ENCODE measurements at places on chromosomes 11 and 22. TPM values are rescaled to one million over a fixed set of nuclear protein-coding genes. Genes with fewer than 3 reads are reported as not detected.

Gene TMEM191B
- total RNA-seq = not detected

Gene CD3G
- not detected for total RNA-seq

Gene MOV10L1
- total RNA-seq = not detected

- no peak overlapping the region for H3K27ac ChIP-seq
- no peak overlapping the region for H3K4me3 ChIP-seq
- H3K4me1 ChIP-seq = no peaks in the 10 kb centered on the region
- peaks cover 12% of the 10 kb centered on the region for H3K27me3 ChIP-seq
- H3K36me3 ChIP-seq = no peaks in the 10 kb centered on the region
These were observed 59.3 kb downstream of the BDNF start for GRCh38 chr11:27640954-27641353.

- peaks cover 8% of the 10 kb centered on the region for H3K4me1 ChIP-seq
- DNase-seq = no peak
- H3K4me3 ChIP-seq = no peak overlapping the region
- no peaks in the 10 kb centered on the region for H3K27me3 ChIP-seq
These were observed 11.9 kb downstream of the XRRA1 start for GRCh38 chr11:74936976-74937375.

- H3K27me3 ChIP-seq = no peaks in the 10 kb centered on the region
- no peaks in the 10 kb centered on the region for H3K4me1 ChIP-seq
- no peaks in the 10 kb centered on the region for H3K36me3 ChIP-seq
- no peak for DNase-seq
- no peak overlapping the region for H3K4me3 ChIP-seq
- no peak overlapping the region for H3K27ac ChIP-seq
These were observed 6.7 kb downstream of the OR8D1 start for GRCh38 chr11:124307093-124307492.

Gene TMEM223
- 13.3 TPM for total RNA-seq

- no peak overlapping the region for H3K4me3 ChIP-seq
- DNase-seq = no peak
- no peaks in the 10 kb centered on the region for H3K36me3 ChIP-seq
- H3K4me1 ChIP-seq = 0 out of 2 replicates have a peak, but pooled peaks cover 2% of the 10 kb centered on the region
These were observed 4.7 kb upstream of the DGAT2 start for GRCh38 chr11:75763846-75764245.

DNA sequence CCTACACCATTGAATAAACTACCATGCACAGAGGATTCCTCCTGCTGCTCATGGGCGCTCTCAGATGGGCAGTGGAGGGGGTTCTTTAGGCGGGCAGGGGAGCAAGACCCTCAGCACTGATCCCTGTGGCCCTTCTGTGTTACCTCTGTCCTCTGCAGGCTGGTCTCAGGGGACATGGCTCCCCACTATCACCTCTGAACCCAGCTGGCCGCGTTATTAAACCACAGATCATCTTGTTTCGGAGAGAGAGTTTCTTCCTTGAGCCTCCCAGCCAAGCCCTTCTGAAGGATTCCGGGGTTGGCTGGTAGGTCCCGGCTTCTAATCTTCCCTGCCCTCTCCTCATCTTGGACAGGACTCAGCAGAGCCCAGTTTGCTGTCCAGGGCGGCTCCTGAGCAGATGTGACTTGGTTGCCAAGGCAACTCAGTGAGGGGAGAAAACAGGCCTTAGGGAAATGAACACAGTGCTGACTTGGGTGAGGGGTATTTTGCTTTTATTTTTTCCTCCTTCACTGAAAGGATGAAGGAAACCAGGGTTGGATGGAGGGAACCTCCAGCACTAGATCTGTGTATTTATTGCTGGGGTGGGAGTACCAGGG lies 13.3 kb downstream of the APOL3 start:
- no peak overlapping the region for H3K27ac ChIP-seq
- H3K36me3 ChIP-seq = no peaks in the 10 kb centered on the region
- H3K4me1 ChIP-seq = no peaks in the 10 kb centered on the region
- H3K27me3 ChIP-seq = peaks cover 3% of the 10 kb centered on the region

Gene BTBD18
- not detected for total RNA-seq

Gene THY1
- total RNA-seq = 2.5 TPM

GRCh38 chr11:84671325-84671999 lies 955.7 kb downstream of the DLG2 start:
- H3K4me1 ChIP-seq = no peaks in the 10 kb centered on the region
- H3K4me3 ChIP-seq = no peak overlapping the region
- H3K36me3 ChIP-seq = no peaks in the 10 kb centered on the region
- H3K27ac ChIP-seq = no peak overlapping the region
- H3K27me3 ChIP-seq = no peaks in the 10 kb centered on the region

DNA sequence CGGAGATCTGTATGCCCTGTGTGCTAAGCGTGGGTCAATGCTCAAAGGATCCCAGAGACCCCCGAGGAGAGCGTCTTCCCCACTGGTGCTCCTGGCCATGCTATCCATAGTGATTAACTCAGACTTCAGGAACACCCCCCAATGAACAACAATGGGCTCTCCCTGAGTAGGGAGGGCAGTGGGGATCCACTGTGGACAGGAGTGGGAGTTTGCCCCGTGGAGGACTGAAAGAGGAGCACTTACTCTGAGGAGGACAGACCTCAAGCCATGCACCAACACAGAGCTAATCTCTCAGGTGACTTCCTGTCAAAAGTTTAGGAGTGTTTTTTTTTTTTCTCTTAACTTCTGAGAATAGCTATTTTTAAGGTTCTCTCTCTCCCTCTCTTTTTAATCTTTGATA lies 24.4 kb downstream of the SLC1A2 start:
- H3K27me3 ChIP-seq = no peaks in the 10 kb centered on the region
- no peaks in the 10 kb centered on the region for H3K36me3 ChIP-seq
- DNase-seq = no peak
- H3K4me1 ChIP-seq = no peaks in the 10 kb centered on the region
- H3K4me3 ChIP-seq = no peak overlapping the region

Gene POTEH
- not detected for total RNA-seq

Gene HDAC10
- 21.4 TPM for total RNA-seq

GRCh38 chr11:79668575-79668974 lies 227.7 kb upstream of the TENM4 start:
- H3K36me3 ChIP-seq = no peaks in the 10 kb centered on the region
- no peaks in the 10 kb centered on the region for H3K27me3 ChIP-seq
- H3K4me3 ChIP-seq = no peak overlapping the region
- H3K27ac ChIP-seq = no peak overlapping the region
- no peaks in the 10 kb centered on the region for H3K4me1 ChIP-seq

DNA sequence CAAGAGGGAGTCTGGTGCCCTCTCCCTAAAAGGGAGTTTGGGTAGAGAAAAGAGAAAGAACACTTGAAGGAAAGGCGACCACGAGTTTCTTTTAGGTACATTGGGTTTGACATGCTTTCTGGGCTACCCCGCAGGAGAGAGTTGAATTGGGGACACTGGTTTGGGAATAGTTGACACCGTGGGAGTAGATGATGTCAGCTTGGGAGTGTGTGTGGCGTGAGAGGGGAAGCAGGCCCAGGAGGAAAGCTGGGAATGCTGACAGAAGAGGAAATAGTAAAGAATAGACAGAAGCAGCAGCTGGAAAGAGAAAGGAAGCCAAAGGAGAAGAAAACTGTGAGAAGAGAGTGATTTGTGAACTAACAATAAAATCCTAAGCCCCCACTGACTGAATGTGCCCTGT lies 442.9 kb downstream of the DYNC2H1 start:
- DNase-seq = no peak
- no peaks in the 10 kb centered on the region for H3K4me1 ChIP-seq
- H3K4me3 ChIP-seq = no peak overlapping the region
- H3K27me3 ChIP-seq = no peaks in the 10 kb centered on the region
- no peaks in the 10 kb centered on the region for H3K36me3 ChIP-seq
- no peak overlapping the region for H3K27ac ChIP-seq

Gene LUZP2
- 28.3 TPM for total RNA-seq

GRCh38 chr22:41582694-41583093 lies 6.9 kb downstream of the PMM1 start:
- no peaks in the 10 kb centered on the region for H3K27me3 ChIP-seq
- no peak for DNase-seq
- no peak overlapping the region for H3K27ac ChIP-seq
- H3K36me3 ChIP-seq = no peaks in the 10 kb centered on the region

Gene NAALAD2
- not detected for total RNA-seq

GRCh38 chr11:117837791-117838190 lies 13.2 kb upstream of the FXYD2 start:
- no peak overlapping the region for H3K4me3 ChIP-seq
- H3K27me3 ChIP-seq = no peaks in the 10 kb centered on the region
- peaks cover 6% of the 10 kb centered on the region for H3K4me1 ChIP-seq
- no peaks in the 10 kb centered on the region for H3K36me3 ChIP-seq
- no peak for DNase-seq
- H3K27ac ChIP-seq = no peak overlapping the region

Gene HYOU1
- total RNA-seq = 68.1 TPM

Gene GVQW3
- 5.9 TPM for total RNA-seq

DNA sequence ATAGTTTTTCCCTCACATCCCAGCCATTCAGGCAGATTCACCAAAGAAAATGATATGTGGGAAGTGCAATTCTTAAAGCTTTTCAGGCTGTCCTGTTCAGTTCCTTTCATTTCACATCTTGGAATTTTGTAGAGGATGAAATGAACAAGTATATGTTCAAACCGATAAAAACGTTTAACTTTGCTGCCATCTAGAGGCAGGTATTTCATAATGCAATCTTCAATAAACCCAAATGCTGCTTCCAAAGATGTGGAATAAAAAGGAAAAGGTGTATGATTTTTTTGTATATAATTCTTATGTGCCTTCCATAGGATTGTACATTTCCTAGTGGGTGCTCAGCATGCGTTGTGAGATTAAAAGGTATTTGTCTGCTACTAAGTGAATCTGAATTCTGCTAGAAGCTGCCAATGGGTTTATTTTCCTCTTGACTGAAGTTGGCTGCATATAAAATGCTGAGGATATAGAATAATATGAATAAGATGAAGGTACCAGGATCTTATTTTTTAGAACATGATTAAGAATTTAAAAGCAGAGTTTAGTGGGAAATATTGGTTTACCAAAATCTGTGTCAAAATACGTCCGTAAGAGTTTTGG lies 199.3 kb downstream of the PGR start:
- H3K27ac ChIP-seq = no peak overlapping the region
- no peak for DNase-seq
- no peak overlapping the region for H3K4me3 ChIP-seq
- peaks cover 28% of the 10 kb centered on the region for H3K4me1 ChIP-seq
- H3K27me3 ChIP-seq = no peaks in the 10 kb centered on the region

DNA sequence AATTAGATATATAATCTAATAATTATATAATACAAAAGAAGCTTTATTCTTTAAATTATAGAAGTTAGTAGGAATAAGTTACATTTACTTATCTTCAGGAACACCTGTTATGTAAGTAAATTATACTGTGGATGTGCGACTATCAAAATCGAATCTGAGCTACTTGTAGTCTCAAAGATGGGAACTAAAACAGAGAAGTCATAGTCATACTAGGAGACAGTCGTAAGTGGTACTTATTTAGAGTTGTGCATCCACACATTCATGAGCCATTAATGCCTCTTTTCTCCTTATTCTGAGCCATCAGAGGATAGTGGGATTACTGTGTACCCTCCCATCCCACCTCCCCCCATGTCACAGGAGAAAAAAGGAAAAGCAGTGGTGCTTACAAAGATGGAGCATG lies 114.4 kb downstream of the CADM1 start:
- no peak for DNase-seq
- H3K36me3 ChIP-seq = no peaks in the 10 kb centered on the region
- H3K27ac ChIP-seq = no peak overlapping the region
- H3K4me1 ChIP-seq = no peaks in the 10 kb centered on the region
- H3K4me3 ChIP-seq = no peak overlapping the region

- H3K27me3 ChIP-seq = no peaks in the 10 kb centered on the region
- H3K27ac ChIP-seq = no peak overlapping the region
- H3K4me3 ChIP-seq = no peak overlapping the region
- no peak for DNase-seq
- peaks cover 3% of the 10 kb centered on the region for H3K36me3 ChIP-seq
- H3K4me1 ChIP-seq = peaks cover 14% of the 10 kb centered on the region
These were observed 111.7 kb downstream of the TEAD1 start for GRCh38 chr11:12785901-12786300.

DNA sequence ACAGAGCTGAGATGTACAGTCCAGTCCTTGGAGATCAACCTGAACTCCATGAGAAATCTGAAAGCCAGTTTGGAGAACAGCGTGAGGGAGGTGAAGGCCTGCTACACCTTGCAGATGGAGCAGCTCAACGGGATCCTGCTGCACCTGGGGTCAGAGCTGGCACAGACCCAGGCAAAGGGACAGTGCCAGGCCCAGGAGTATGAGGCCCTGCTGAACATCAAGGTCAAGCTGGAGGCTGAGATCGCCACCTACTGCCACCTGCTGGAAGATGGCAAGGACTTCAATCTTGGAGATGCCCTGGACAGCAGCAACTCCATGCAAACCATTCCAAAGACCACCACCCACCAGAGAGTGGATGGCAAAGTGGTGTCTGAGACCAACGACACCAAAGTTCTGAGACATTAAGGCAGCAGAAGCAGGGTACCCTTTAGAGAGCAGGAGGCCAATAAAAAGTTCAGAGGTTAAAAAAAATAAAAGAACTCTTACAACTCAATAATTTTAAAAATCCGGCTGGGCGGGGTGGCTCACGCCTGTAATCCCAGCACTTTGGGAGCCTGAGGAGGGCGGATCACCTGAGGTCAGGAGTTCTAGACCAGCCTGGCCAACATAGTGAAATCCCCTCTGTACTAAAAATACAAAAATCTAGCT lies 69.9 kb upstream of the RTL6 start:
- peak; percentile 53 for DNase-seq
- no peak overlapping the region for H3K27ac ChIP-seq
- no peaks in the 10 kb centered on the region for H3K27me3 ChIP-seq
- no peak overlapping the region for H3K4me3 ChIP-seq
- no peaks in the 10 kb centered on the region for H3K36me3 ChIP-seq

GRCh38 chr22:27349456-27349855 lies 452.1 kb downstream of the MN1 start:
- no peak for DNase-seq
- H3K4me3 ChIP-seq = no peak overlapping the region
- H3K27me3 ChIP-seq = no peaks in the 10 kb centered on the region
- H3K27ac ChIP-seq = no peak overlapping the region

DNA sequence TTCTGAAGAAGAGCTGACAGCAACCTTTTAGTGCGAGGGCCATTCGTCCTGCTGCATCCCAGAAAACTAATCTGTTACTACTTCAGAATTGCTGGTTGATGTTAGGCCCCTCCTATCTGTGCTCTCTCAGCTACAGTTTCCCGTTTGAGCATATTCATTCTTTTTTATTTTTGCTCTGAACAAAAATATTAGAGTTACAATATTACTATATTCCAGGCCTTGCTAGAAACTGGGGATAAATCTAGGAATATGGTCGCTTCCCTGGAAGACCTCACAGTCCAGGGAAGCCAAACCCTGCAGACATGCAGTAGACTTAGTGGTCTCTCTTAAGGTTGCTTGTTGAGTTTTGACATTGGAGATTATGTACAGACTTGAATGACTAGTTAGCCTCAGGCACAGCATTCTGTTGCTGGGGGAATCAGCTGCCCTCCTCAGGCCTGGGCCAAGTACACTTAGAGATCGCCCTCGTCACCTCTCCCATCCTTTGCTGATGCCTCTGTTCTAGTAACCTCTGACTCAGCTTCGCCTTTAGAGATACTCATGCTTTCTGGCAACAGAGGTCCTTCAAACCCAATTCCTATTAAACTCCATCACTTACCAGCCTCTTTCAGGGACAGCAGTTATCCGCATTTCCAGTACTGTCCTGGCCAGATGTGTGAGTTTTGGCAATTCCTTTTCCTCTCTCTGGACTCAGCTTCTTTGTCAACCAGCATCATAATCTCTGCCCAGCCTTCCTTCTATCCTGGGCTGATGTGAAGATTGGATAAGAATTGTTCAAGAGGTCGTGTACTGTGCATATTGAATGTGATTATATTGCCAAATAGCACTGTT lies 698 bp upstream of the ANAPC15 start:
- no peaks in the 10 kb centered on the region for H3K27me3 ChIP-seq
- H3K36me3 ChIP-seq = no peaks in the 10 kb centered on the region
- no peak for DNase-seq
- peak overlapping the region; percentile 99 for H3K27ac ChIP-seq
- H3K4me1 ChIP-seq = peaks cover 5% of the 10 kb centered on the region
- peak overlapping the region; percentile 75 for H3K4me3 ChIP-seq
